Activated CD4-positive, alpha-beta T cell treated with anti-CD3 and anti-CD28 coated beads for 48 hours (primary cell): ENCODE measurements at places on chromosomes 7 and 10.

DNA sequence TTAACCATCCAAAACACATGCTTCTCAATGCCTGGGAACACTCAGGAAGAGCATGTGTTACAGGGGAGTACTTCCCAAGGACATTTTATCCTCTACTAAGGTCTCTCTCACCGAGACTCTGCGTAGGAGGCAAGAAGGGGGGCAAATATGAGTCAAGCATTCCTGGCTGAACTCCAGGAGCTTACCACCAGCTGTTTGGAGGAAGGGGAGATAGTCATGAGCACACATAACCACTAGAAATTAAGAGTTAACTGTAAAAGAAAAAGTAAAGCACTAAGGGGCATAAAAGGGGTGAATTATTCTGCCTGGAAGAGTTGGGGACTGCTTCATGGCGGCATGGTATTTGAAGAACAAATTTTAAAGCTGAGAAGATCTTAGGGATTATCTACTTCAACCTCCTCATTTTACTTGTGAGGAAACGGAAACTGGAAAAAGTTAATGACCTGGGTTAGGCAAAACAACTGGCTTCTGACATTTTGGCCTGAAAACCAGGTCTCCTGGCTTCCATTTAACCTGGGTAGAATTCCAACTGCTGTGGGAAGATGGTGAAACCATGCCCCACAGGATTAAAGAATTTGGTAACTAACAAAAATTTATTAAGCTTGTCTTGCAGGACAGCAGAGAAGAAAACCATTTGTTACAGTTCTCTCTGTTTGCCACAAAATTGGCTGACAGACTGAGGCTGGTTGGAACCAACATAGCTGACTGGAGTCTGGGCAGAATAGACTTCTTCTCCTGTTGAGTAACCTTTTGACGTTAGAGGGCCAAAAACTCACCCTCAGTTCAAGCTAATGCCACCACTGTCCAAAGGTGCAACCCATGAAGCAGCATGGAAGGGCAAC, 85.5 kb downstream of the SLC25A13 start:
- peak; percentile 22 for DNase-seq

- DNase-seq: no peak
These were observed 94.6 kb upstream of the SMNDC1 start for GRCh38 chr10:110399106-110399964.

- no peak for DNase-seq
These were observed 224.8 kb downstream of the MTERF1 start for GRCh38 chr7:91655656-91656055.

DNA sequence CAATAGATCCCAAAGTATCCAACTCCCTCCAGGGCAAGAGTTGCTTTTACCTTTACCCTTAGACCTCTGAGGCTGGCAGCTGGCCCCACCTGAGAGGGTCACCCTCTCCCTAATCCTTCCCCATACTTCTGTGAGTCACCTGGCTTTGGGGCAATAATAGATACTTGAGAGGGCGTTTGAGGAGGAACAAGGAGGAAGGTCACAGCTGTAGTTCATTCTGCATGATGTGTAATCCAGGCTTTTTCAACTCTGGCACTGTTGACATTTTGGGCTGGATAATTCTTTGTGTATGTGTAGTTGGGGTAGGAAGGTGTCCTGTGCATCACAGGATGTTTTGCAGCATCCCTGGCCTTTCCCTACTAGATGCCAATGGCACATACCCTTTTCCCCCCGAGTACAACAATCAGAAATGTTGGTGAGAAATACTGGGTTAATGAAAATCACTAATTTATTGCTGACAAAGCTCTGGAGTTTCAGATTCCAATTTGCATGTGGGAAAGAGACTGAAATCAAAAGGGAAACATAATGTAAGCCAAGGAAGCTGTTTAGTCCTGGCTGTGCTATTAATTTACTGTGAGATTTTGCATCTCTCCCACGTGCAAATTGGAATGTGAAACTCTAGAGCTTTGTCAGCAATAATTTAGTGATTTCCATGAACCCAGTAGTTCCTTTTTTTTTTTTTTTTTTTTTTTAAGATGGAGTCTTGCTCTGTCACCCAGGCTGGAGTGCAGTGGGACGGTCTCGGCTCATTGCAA, 3.6 kb downstream of the BLVRA start:
- no peak for DNase-seq

- no peak for DNase-seq
These were observed 6.8 kb upstream of the TAS2R60 start for GRCh38 chr7:143436325-143436946.

- no peak for DNase-seq
These were observed 146.5 kb downstream of the FANK1 start for GRCh38 chr10:126042906-126043305.

DNA sequence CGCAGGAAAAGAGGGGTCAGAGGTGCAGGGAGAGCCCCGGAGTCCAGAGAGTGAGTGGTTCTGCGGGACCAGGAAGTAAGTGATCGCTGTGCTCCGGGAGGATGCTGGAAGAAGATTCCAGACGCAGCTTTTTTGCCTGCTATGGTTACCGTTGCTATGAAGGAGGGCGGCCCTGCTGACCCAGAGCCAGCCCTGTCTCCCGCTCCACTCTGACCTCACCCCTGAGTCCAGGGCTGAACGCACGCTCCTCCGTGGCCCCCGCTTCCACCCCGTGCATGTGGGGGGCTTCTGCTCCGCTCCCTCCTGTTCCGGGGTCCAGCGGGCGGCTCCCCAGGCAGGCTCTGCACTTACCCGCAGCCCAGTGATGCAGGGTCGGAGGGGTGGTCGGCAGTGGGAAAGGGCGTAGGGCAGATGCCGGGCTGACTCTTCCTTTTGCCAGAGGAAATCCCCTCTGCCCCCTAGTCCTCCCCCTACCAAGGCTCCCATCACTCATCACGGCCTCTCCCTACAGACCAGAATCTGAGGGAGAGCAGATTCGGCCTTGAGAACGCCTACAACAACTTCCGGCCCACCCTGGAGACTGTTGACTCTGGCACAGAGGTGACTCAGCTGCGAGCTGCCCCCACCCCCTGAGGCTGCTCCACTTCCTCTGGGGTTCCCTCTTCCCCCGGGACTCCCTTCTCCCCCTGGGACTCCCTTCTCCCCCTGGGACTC, 2.7 kb upstream of the MUC17 start:
- peak; percentile 78 for DNase-seq

- DNase-seq: peak; percentile 12
These were observed 10.8 kb downstream of the ERLIN1 start for GRCh38 chr10:100174699-100175677.

DNA sequence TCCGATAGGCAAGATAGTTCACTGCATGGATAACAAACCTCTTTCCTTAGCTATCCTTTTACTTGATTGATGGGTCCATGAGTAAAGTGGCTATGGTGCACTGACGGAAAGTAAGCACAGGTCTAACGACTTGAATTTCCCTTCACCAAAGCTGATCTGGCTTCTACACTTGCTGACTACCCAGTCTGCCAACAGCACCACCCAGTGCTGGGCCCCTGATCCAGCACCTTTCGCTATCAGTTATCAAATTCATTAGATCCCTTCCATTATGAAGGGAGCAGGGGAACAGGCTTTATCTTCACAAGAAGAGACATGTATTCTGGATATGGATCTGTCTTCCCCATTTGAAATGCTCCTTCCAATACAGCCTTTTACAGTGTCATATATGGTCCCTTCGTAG, 855.9 kb downstream of the GRID1 start:
- DNase-seq: no peak

DNA sequence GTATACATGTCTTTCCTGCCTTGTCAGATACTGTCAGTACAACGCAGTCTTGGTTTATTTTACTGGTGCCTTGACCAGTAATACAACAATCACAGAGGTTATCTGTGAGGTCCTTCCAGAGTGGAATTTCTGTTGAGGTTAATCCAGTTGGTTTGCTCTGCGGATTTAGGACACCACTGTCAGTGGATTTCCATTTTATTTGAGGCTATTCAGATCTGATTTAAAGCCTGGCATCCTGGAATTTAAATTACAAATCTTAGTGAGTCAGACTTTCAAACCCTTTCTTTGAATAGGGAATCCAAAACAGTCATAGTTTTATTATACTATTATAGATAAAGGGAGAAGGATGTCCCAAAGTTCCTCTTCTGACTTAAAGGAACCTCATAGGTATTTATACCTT, 40.5 kb downstream of the ANLN start:
- DNase-seq: no peak

DNA sequence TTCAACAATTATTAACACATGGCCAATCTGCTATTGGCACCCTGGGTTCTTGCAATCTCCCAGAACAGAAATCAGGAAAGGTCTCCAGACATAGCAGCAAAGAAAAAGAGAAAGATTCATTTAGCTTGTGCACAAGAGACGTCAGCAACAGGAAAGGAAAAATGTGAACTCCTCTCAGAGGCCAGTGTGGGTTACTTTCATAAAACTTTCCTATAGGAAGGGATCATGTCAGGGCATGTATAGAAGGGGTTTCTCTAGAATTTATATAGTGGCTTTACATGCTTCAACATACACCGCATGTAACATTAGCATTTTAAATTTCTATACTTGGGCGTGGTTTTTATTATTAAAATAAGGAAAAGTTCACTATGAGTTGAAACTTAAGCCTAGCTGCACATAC, 725.1 kb downstream of the SORCS1 start:
- DNase-seq: no peak

GRCh38 chr10:1320739-1321320, 264.6 kb downstream of the WDR37 start:
- no peak for DNase-seq

GRCh38 chr7:91683823-91684222, 196.7 kb downstream of the MTERF1 start:
- no peak for DNase-seq

- DNase-seq: peak; percentile 26
These were observed 780 bp downstream of the PLEKHA8 start for GRCh38 chr7:30028749-30029635.

GRCh38 chr7:157292770-157293412, 43.9 kb upstream of the DNAJB6 start:
- DNase-seq: no peak

DNA sequence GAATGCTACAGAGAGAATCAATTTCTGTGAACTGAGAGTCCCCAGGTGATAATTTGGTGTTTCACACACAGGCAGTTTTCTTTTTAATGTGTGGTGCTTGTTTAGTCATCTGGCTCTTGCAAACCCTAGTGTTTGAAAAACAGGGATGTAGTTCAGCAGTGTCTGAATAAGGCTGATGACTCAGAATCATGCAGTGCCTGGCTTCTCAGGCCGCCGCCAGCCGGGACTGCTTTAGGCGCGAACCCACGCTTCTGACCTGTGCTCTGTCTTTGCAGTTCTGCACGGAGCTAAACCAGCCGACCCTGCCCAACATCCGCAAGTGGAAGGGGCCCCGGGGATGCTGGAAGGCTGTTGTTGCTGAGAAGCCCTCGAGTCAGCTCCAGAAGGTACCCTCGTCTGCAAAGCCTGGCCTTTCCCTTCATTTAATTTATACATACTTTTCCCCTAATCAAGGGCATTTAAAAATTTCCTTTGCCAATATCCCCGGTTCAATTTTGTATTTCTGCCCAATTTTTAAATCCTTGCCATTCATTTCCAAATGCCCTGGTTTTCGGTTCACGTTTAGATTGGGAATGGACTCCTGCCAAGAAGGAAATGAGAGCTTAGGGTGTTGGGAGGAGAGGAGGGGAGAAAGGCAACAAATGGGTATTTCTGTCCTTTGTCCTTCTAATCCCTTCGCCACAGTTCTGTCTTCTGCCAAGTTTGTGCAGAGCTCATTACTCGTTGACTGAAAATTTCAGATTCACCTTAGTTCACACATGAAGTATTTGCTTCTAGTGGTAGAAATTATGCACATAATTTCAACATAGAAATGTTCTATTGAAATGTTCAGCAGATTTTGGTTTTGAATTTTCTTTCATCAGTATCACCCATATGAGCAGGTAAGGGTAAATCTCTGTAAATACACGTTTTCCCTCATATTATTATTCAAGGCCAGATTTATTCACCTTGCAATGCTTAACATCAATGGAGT, 108.5 kb upstream of the ANLN start:
- DNase-seq: no peak

DNA sequence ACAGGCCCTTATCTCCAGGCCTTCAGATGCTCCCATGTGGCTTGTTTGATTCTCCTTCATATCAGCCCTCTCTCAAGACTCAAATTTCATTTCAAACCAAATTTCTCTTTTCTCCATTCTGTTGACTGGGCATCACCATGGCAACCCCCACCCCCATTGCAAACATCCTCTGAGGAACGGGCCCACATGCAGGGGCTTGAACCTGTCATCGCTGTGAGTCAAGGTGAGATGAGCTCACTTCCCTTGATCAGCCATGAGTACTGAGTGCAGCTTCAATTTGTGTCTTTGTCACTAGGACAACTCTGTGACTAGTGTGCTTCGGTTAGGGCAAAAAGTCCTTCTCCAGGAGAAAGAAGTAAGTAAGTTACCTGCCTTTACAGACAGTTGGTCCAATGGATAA, 41.9 kb downstream of the CALML3 start:
- DNase-seq: peak; percentile 75

DNA sequence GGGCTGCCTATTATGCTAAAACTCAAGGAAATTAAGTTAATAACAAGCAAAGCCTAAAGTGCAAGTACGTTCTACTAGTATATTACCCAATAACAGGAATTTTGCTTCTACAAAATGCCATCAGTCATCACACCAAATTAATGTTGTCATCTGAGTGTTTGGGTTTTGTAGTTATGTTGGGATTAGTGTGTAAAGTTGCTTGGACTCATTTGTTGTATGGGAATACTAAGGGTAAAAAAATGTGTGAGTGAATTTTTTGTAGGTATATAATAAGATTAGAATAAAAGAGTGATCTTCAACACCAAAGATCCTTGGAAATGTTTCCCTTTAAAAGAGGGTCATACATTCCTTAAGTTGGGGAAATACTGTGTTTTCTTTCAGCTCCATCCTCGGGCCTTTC, 38.6 kb downstream of the NRP1 start:
- DNase-seq: no peak

GRCh38 chr10:85316276-85316675, 987.9 kb downstream of the CCSER2 start:
- DNase-seq: no peak

GRCh38 chr10:77560471-77560870, 77.1 kb downstream of the KCNMA1 start:
- DNase-seq: no peak

GRCh38 chr7:127393368-127394058, 1.0 kb upstream of the ZNF800 start:
- DNase-seq: no peak

- no peak for DNase-seq
These were observed 425.1 kb upstream of the MGMT start for GRCh38 chr10:129041916-129042315.

DNA sequence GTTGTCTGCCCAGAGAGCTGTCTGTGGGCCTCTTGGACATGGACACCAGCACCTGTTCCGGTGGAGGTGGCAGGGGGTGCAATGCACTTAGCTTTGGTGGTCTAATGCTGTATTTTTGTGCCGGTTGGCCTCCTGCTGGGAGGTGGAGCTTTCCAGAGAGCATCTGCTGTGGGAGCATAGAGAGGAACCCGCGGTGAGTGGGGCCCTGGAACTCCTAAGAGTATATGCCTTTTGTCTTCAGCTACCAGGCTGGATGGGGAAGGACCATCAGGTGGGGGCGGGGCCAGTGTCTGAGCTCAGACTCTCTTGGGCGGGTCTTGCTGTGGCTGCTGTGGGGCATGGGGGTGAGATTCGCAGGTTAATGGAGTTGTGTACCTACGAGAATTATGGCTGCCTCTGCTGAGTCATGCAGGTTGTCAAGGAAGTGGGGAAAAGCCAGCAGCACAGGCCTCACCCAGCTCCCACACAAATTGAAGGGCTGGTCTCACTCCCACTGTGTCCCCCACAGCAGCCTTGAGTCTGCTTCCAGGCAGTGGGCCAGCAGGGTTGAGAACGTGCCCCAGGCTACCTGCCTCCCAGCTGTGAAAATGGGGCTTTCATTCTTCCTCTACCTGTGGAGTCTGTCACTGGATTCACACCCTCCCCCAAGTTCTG, 29.0 kb downstream of the JAKMIP3 start:
- DNase-seq: no peak

GRCh38 chr10:79116801-79117723, 48.3 kb downstream of the ZMIZ1 start:
- DNase-seq: no peak
